Stimulated activated CD8-positive, alpha-beta memory T cell treated with anti-CD3 and anti-CD28 coated beads, Interleukin-15, amount 100 ng/mL, for 4 hours (primary cell): ENCODE measurements at places on chromosomes 3 and 15.
A peak's percentile ranks its signal among the peaks of the same experiment; 100 is the strongest.

DNA sequence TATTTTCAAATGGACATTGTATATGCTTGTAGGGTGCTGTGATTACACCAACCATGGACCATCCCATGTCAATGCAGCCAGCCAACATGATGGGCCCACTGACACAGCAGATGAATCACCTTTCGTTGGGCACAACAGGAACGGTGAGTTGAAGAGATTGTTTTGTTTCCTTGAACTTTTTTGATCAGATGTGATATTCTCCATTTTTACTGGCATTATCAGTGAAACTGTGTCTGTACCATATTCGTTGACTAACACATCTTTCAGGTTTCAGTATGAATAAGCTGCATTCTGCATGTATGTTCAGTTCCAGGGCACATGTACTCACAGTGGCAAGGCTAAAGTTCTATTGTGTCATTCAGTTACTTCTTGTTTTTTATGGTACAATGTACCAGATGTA, 655.2 kb downstream of the RBMS3 start:
- DNase-seq, result no peak

DNA sequence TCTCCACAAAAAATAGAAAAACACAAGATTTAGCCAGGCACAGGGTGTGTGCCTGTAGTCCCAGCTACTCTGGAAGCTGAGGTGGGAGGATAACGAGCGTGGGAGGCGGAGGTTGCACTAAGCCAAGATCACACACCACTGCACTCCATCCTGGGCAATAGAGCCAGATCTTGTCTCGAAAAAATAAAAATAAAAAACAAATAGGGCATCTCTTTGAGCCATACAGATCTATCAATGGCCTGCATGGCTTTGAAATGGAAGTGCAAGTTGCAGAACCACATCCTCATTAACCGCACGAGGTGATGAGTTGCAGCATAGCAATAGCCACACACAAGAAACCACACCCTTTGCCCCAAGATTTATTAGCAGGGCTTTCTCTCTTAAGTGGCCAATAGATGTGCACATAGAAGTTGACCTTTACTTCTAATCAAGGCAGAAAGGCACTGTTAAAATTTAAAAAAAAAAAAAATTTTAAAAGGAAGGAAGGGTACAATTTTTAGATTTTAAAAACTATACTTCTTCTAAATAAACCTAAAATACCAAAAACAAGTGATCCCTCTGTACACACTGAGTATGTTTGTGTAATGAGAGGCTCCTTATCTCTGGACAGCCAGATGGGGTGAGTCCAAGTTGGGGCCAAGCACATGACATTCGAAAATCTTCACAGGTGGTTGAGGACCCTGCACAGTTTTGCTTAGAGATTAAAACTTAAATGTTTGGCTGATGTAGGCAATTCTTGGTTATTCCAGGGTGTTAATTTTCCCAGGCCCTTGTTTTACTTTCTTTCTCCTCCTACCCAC, 53.4 kb downstream of the FILIP1L start:
- no peak for DNase-seq

- no peak for DNase-seq
Observed at GRCh38 chr3:149592758-149593240, 65.0 kb downstream of the WWTR1 start.

DNA sequence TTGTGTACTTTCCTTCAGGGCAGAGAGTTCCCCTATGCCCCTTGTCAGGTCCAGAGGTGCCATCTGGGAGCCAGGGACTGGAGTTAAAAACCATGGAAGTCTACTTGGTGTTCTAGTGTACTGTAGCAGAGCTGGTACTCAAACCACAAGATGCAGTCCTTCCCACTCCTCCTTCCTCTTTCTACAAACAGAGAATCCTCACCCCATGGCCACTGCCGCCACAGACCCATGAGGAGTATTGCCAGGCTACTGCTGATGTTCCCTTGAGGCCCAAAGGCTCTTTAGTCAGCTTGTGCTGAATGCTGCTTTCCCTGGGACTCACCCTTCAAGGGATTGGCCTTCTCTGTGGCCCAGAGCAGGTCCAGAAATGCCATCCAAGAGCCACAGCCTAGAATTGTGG, 229.2 kb upstream of the ZPLD1 start:
- no peak for DNase-seq

DNA sequence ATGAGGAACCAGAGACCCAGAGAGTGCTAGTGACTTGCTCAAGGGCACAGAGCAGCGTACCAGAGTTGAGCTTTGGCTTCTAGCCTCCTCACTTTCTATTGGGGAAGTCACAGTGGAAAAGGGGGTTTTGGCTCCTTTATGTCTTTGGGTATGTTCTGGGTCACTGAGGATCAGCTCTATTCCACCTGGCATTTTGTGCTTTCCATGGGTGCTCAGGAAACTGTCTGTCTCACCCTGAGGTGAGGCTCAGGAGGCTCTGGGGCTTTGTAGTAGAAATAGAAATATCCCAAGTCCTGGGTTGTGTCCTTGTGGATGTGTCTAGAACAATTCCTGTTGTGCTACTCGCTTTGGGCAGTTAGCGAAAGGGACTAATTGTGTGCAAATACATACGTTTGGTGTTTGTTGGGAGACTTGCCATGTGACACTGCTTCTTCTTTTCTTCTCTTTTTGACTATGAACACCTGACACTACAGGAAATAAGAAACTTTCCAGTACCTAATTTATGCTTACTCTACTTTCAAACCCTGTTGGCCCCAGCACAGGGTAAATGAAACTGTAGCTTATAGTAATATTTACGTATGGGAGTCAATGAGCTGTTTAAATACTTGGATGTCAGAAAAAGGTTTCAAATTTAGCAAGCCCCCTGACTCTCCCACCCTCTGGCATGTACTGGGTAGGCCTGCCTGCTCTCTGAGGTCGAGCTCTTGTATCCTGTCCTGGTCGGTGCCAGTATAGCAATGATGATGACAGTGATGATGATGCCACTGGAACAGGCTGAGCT, 35.6 kb downstream of the SMAD3 start:
- DNase-seq, result no peak

GRCh38 chr15:81211376-81211775, 14.7 kb downstream of the IL16 start:
- DNase-seq, result no peak

DNA sequence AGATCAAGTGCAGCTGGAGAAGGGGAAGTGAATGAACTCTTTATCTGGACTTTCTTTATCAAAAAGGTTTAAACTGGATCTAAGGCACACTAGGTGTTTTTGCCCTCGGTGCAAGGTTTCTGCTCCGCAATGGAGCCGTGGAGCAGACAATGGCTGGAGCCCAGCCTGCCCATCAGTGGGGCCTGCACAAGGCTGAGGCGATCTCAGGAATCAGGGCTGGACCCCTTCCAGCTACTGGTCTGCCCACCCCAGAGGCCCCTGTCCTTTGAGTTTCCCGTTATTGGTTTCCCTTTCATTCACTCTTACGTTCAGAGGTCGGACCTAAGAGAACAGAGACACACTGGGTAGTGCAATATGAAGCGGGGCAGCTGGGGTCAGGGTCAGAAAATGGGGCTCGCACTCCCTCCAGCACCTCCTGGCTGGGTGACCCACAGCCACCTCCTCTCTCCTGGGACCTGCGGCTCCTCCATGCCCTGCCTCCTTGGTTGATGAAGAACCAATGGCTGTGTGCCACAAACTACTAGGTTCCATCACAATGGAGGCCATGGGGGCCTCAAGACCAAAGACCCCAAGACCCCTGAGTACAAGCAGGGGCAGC, 164.6 kb downstream of the CHSY1 start:
- no peak for DNase-seq

- DNase-seq, result no peak
Observed at GRCh38 chr3:140204271-140204984, 269.4 kb downstream of the CLSTN2 start.

GRCh38 chr3:25901796-25902195, 111.9 kb downstream of the OXSM start:
- no peak for DNase-seq

DNA sequence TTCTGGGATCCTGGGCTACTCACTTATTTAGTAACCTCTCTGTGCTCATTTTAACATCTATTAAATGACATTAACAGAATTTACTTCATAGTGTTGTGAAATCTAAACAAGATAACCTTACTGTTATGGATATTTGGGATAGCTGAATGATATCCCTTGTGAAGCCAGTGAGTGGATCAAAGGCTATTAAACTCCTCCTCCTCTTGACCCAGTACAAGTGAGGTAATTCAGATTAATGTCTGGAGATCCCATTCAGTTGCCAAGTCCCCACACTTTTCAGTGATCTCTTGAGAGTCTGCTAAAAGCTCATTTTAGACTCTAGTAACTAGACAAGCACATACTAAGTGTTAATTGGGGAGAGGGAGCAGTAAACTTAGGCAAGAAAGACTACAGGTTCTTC, 2.5 kb upstream of the ANKRD28 start:
- no peak for DNase-seq

GRCh38 chr3:82999777-83000176, 1238.3 kb upstream of the GBE1 start:
- no peak for DNase-seq

DNA sequence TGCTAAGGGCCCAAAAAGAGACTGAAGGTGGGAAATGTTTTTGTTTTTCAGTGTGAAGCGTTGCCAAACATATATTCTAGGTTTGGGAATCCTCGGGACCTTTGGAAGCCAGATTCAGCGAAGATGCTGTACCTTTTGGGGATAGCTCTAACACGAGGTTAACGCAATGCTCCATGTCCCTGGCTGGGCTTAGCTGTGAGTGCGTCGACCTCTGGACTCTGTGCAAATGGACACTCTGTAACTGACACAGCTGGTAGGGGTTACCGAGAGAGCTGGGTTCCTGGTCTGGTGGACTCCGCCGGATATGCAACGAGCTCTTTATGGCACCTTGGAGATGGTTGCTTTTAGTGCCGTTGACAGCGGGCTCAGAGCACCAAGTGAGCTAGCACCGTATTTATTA, 724 bp upstream of the SH3GL3 start:
- DNase-seq, result no peak

GRCh38 chr3:119428538-119428937, 34.9 kb downstream of the TMEM39A start:
- DNase-seq, result no peak

- no peak for DNase-seq
Observed at GRCh38 chr3:81496407-81497104, 264.9 kb downstream of the GBE1 start.

- DNase-seq, result no peak
Observed at GRCh38 chr15:76492538-76492937, 156.0 kb downstream of the ISL2 start.

- DNase-seq, result no peak
Observed at GRCh38 chr3:120793601-120794000, 51.1 kb downstream of the GTF2E1 start.

DNA sequence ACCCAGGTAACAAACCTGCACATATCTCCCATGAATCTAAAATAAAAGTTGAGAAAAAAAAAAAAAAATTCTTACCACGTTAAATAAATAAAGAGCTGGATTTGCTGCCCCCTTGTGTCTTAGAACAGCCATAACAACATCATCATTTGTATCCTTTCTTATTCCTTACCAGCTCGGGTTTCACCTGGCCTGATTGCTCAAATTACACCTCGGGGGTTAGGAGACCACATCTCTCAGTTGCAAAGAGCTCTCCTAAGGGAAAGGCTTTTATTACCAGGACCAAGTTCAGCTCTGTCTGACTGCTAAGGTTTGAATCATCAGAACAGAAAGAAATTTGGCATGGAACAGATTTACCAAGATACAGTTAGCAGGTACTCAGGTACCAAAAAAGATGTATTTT, 25.8 kb upstream of the RPL39L start:
- DNase-seq, result peak; percentile 6

DNA sequence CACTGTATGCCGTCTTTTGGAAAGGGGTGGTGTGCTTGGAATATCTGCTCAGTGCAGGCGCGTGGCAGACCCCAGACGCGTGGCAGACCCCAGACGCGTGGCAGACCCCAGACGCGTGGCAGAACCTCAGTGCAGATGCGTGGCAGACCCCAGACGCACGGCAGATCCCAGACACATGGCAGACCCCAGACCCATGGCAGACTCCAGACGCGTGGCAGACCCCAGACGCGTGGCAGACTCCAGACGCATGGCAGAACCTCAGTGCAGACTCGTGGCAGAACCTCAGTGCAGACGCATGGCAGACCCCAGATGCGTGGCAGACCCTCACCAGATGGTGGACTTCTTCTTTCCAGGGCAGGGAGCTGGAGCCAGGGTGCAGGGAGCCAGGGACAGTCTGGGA, 637 bp upstream of the MUC4 start:
- no peak for DNase-seq

GRCh38 chr3:61733876-61734275, 172.5 kb downstream of the PTPRG start:
- DNase-seq, result no peak

DNA sequence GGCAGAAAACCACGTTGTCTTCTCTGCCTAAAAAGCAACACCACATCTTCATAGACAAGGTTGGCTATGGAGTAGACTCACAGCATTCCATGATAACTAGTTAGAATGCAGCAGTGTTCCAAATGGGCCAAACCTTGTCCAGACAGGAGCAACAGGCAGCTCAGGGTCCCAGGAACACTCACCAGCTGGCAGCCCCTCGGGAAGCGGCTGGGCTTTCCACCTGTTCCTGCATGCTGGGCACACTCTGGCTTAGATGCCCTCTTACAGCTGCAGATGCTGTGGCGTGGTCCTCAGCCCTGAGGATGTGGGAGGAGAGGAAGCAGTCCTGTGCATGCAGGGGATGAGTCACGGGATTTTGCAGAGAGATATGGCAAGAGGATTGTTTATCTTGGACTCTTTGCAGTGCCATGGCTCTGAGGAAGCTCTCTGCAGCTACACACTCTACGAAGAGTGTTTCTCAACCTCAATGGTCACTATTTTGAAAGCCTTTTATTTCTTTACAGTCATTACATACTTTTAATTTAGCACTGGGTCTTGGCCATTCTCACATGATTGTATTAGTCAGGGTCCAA, 11.3 kb downstream of the NRROS start:
- DNase-seq, result no peak

DNA sequence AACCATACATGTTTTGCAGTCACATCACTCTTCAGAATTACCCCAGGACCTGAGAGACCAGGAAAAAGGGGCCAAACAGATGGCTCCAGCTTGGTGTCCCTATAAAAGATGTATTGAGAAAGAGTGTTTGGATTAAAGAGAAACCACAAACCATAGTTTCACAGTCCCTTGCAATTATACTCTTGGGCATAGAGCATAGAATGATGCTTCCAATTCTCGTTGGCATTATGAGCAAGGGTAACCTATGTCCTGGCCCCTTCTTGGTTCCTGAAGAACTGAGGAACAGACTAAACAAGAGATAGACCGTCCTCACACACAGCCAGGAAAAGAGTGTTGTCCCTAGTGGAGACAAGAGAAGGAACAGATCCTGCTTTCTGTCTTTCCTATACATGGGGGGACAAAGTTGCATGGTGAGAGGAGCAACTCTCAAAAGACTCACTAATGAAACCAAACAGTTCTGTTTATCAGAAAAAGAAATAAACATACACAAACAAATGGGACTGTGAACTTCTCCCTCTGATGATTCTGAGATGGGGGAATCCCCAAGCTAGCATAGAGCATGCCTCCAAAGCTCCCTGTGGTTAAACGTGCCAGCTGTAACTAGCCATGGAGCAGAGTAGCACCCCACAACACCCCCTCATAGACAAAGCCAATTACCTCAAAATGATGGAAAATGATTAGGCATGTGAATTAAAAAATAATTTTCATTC, 908.6 kb downstream of the NTRK3 start:
- DNase-seq, result no peak
